ENCODE measurements at places on chromosomes 12 and 14.

GRCh38 chr14:82655770-82656169, 1122.1 kb upstream of the SEL1L start:
- DNase-seq, result no peak

DNA sequence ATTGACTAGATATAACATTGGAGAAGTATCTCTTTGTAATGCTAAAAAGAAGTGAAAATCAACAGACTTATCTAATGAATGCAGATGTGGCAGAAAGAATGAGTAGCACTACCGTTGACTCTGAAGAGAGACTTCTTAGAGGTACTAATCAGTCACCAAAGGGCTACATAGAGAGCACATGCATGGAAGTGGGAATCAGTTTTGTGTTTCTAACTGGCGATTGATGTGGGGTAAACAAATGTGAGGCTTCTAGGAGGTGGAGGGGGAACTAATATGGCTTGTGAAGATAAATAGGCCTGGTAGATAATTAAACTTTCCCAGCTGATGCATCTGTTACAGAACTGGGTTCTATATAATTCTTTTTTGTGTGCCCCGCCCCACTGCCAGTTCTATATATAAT, 10.5 kb downstream of the COCH start:
- DNase-seq, result no peak

- no peak for DNase-seq
These were observed 110.9 kb upstream of the DNM1L start for GRCh38 chr12:32568228-32568627.

GRCh38 chr12:58930770-58931324, 10.5 kb upstream of the LRIG3 start:
- no peak for DNase-seq

DNA sequence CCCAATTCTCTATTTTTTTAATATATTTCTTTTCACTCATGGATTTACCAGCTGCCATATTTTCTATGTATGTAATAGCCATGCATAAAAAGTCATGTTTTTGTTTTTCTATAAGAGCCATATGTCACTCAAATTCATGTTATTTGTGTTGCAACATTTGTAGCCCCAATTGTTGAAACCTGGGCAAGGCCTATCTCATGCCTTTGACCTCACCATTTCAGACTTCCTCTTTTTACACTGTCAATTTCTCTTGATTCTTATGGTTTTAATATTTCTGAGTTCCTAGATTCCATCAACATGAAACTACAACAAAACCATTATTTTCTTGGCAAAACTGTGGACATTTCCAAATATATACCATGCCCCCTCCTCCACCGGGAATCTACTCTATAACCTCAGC, 647.5 kb downstream of the C12orf50 start:
- no peak for DNase-seq

DNA sequence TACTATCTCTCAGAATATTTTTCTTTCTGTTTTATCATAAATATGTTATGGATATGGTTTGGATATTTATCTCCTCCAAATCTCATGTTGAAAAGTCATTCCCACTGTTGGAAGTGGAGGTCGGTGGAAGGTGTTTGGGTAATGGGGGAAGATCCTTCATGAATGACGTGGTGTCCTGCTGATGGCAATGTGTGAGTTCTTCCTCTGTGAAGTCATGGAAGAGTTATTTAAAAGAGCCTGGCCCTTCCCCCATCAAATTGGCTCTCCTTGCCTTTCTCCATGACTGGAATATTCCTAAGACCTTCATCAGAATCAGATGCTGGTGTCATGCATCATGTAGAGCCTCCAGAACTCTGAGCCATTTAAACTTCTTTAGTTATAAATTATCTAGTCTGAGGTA, 1291.6 kb downstream of the FSCB start:
- DNase-seq, result no peak

GRCh38 chr14:23227566-23227965, 10.2 kb upstream of the RNF212B start:
- no peak for DNase-seq

GRCh38 chr14:60643463-60644314, 5.6 kb downstream of the SIX1 start:
- no peak for DNase-seq

GRCh38 chr12:19304149-19304750, 135.0 kb upstream of the AEBP2 start:
- DNase-seq, result no peak

DNA sequence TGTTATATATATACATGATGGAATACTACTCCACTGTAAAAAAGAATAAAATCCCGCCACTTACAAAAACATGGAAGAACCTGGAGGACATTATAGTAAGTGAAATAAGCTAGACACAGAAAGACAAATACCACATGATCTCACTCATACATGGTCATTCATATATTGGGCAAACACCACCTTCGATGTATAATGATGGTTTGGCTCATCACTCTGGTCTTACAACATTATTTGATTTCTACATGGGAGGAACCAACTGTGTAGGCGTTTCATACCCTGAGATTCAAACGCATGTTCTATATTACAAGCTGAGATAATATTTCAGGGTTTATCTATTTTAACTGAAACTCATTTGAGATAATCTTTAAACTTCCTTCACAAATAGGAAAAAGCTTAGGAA, 48.3 kb downstream of the ABCD2 start:
- no peak for DNase-seq

DNA sequence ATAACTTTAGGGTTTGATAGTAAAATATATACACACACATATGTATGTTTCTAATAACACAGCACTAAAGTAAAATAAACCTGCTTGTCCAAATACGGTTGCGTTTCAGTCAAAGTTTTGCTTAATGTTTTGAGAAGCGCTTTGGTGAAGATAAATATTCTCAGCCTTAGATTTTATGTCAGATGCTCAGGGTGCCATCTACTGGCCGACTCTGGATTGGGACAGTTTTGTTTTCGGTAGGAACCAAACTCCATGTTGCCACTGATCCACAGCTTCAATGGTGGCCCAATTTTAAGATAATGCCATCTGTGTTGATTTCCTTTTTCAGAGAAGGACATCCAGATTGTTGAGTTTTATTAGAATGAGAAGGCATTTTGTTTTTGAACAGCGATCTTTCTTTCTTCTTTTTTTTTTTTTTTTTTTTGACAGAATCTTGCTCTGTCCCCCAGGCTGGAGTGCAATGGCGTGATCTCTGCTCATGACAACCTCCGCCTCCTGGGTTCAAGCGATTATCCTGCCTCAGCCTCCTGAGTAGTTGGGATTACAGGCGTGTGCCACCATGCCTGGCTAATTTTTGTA, 43.1 kb downstream of the LLPH start:
- no peak for DNase-seq

DNA sequence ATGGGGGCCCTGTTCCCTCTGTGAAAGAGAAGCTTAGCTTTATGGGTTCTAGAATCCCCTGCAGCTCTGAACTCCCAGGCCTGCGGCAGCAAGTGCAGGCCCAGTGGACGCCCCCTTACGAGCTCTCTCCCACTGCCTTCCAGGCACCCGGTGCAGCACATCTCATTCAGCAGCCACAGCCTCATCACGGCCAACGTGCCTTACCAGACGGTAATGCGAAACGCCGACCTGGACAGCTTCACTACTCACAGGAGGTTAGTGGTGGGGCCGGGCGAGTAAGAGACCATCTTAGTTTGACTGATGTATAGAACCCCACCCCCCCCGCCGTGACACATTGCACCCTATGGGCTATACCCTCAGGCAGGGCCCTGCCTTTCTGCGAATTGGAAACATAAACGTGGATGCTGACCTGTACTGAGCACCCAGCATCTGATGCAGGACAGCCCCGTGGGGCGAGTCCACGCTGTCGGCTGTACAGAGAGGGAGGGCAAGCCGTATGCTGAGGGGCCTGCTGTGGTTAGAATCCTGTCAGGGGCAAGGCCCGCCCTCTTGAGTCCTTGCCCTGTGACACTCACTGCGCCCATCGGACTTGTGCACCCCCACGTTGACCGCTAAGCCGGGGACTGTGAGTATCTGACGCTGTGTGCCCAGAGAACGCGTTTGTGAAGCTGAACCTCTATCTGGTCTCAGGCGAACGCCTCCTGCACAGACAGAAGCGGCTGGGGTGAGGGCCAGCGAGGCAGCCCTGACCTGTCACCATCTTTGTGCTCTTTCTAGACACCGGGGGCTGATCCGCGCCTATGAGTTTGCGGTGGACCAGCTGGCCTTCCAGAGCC, 71.7 kb downstream of the TESC start:
- DNase-seq, result no peak

DNA sequence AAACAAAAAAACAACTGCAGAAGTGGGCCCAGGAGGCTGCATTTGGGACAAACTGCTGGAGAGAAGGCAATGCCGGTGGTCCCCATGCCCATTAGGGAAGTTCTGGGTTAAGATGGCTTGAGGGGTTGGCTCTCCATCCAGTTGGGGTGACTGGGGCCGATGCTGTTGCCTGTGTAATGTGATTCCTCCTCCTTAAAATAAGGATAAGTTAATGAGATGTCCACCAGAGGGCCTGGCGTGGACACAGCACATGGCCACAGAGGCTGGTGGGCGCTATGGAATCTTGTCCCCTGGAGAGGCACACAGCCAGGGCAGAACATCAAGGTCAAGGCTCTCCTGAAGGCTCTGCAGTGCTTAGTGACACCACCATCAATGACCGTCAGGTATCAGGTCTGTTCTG, 1.0 kb upstream of the TESC start:
- no peak for DNase-seq

- DNase-seq, result no peak
These were observed 135.0 kb upstream of the MYL2 start for GRCh38 chr12:111055181-111055880.

DNA sequence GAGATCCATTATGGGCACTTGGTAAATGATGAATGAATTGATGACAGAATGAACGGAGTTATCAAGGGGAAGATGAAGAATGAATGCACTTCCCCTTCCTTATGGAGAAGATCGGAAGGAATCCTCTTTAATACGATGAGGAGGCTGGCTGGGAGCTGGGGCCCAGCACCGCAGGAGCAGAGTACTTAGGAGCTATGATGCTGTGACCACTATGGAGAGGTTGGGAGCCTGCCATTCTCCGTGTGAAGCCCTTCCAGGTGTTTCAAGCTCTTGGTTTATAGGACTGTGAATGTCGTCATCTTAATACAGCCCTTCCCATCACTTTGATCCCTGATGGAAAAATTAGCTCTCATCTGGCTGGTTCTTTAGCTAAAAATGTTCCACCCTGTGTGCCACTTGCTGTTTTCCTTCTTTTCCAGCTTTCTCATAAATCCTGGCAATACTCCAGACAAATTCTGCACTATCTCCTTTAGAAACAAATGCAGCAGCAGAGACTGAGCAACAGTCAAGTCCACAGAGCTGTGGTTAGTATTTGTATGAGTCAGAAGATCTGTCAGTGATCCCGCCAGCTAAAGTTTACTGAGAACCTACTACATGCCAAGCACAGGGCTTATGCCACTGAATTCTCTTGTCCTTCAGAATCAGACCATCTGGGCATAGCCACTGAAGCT, 263.1 kb upstream of the CRY1 start:
- no peak for DNase-seq

DNA sequence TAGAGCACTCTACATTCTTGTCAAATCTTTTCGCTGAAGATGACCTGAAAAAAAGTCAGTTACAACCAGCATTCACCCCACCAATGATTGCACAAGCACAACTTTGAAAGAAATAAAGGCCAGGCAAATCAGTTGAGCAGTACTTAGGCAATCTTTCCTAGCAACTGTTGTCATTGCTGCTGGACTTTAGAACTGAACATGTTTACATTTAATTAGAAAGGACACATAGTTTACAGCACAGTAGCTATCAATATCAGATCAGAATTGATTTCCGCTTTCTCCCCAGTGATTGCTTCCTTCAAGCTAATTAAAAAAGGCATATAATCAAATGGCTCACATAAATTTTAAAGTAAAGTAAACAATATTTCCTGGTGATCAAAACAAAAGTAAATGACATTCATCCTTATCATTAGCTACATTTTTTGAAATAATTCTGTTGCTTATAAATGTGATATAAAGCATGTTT, 128.4 kb downstream of the FOXA1 start:
- no peak for DNase-seq

DNA sequence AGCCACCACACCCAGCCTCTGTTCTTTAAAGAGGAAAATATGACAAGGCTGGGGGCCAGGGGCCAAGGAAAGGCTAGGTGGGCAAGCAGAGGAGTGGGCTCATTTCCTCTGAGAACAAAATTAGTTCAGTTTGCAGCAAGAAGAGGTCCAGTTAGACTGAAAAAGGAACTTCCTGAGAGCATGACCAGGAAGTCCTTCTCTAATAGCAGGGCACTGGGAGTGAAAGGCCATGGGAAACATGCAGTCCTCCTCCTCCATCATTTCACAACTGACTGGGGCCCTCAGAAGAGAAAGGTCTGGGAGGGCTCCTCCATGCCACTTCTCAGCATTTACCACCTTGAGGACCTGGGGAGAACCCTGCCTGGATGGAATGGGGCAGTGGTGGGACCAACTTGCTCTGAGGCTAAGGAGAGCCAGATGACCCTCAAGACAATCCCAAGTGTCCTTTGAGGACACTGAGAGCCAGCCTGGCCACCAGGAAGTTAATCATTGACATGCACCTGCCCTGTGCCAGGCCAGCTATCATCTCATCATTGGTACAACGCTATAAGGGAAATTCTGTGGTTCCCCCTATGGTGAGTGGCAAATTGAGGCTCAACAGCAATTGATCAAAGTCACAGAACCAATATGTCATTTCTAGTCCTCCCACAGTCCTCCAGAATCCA, 2.0 kb downstream of the AQP2 start:
- no peak for DNase-seq

DNA sequence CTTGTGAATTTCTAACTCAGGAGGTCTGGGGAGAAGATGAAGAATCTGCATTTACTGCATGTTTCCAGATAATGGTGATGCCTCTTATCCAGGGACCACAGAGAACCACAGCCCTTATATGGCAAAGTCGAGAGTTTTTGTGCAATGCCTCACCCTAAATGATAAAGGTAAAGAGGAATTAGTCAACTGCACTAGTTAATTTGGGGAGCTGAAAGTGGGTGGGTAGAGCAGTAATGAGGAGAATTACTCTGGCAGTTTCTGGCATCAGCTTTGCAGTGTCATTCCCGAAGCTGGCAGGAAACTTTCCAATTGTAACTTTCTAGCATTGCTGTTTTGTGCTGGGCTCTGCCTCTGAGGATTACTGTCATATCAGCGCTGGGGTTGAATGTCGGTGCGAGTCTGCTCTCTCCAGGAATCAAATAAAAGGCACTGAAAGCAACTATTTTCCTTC, 10.3 kb downstream of the EGLN3 start:
- DNase-seq, result no peak

GRCh38 chr14:60736494-60736893, 1.9 kb downstream of the MNAT1 start:
- no peak for DNase-seq

- no peak for DNase-seq
These were observed 277.6 kb downstream of the DPF3 start for GRCh38 chr14:72616294-72616693.

- DNase-seq, result no peak
These were observed 32.4 kb upstream of the TMX1 start for GRCh38 chr14:51207621-51208020.

- DNase-seq, result no peak
These were observed 52.9 kb downstream of the SPTB start for GRCh38 chr14:64826845-64827244.

GRCh38 chr12:1297206-1297605, 297.2 kb downstream of the FBXL14 start:
- DNase-seq, result no peak

Data from stimulated activated CD8-positive, alpha-beta memory T cell treated with anti-CD3 and anti-CD28 coated beads, Interleukin-2, amount 100 ng/mL, for 48 hours (primary cell).